ENCODE measurements at places on chromosomes 3 and 15. TPM values are rescaled to one million over a fixed set of nuclear protein-coding genes. Genes with fewer than 3 reads are reported as not detected.

GRCh38 chr3:134445636-134446035, 40.1 kb downstream of the ANAPC13 start:
- no peak for DNase-seq

- DNase-seq = no peak
These were observed 466.5 kb upstream of the BCHE start for GRCh38 chr3:166303681-166304080.

DNA sequence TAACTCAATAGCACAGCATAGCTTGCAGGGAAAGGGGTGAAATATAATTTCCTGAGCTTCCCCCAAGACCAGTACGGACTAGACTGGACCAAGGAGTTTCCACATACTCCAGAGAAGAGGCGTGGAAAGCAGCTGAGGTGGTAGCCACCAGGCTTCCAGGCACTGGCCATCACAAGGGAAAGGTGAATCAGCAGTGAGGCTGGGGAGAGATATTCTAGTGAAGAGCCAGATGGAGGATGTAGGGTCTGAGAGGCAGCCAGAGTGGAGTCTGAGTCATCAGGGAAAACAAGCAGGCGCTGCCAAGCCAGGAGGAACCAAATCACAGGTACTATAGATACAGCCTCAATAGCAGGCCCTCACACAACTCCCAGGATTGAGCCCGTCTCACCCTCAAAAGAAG, 9.6 kb upstream of the RASA2 start:
- DNase-seq = no peak

DNA sequence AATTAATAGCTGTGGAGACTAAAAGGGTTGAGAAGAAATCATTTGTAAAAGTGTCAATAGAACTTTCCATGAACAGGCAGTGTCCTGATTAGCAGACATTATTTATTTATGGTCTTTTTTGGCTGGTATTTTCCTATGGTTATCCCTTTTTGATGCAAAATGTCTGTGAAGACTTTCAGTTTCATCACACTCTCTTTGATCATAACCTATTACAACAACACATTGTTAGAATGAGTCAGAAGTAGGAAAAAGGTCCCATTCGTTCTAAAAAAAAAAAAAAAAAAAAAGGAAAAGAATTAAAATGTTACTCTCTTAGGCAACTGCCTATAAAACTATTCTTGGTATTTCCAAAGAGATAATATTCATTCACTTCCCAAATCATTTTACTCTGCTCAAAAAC, 62.1 kb downstream of the SLC49A4 start:
- DNase-seq = no peak

DNA sequence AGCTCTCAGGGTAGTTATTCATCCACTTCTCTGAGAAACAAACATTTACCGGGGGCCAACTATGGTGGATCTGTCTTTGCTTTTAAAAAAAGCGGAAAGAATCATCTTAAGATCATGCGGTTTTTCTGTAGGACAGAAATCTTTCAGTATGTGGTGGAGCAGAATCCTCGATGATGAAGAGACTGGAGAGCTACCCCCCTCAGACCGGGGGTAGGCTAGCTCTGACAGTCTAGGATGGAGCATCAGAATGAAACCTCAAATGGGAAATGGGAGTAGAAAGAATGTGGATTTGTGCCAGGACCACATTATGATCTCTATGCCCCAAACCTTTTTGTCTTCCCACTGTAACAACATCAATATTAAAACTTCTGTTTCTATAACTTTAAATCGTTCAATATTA, 30.3 kb downstream of the TPRG1 start:
- no peak for DNase-seq

- no peak for DNase-seq
These were observed 7.1 kb downstream of the RMDN3 start for GRCh38 chr15:40747685-40748631.

GRCh38 chr3:186570096-186570940, at the start of gene DNAJB11:
TSS of gene DNAJB11 (plus strand) at chr3:186570720. CDS start at chr3:186570898, 178 bp downstream.
- DNase-seq = peak; percentile 100

DNA sequence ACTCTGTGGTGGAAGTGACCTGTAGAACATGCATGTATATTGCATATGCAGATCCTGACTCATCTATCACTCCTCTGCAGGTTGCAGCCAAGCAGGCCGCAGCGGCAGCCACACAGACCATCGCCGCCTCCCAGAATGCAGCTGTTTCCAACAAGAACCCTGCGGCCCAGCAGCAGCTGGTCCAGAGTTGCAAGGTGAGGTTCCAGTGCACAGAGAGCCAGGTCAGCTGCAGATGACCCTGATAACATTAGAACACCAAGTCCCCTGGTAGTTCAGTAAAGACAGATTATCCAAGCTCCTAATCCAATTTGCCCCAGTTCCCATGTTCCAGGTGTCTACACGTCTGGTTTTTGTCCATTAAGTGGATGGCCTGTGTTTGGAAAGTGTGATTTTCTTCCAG, 325.1 kb upstream of the TPM1 start:
- DNase-seq = no peak

GRCh38 chr3:178709051-178709450, 172.8 kb downstream of the KCNMB2 start:
- no peak for DNase-seq

CATSPER2 gene
- 1.4 TPM for total RNA-seq

LSMEM2 gene
- total RNA-seq = 1.1 TPM

IL17RC gene
- total RNA-seq = 27.0 TPM

ANKUB1 gene
- not detected for total RNA-seq

MTFMT gene
- 15.7 TPM for total RNA-seq
